ENCODE measurements at places on chromosomes 4 and X.
A peak's percentile ranks its signal among the peaks of the same experiment; 100 is the strongest.

GRCh38 chr4:186002853-186003252 is 66.1 kb upstream of the TLR3 start:
- H3K4me3 ChIP-seq, result no peak overlapping the region
- H3K4me1 ChIP-seq, result no peaks in the 10 kb centered on the region
- DNase-seq, result no peak
- H3K36me3 ChIP-seq, result no peaks in the 10 kb centered on the region
- no peaks in the 10 kb centered on the region for H3K27me3 ChIP-seq

- H3K36me3 ChIP-seq, result no peaks in the 10 kb centered on the region
- H3K27me3 ChIP-seq, result no peaks in the 10 kb centered on the region
- no peak overlapping the region for H3K27ac ChIP-seq
- H3K4me1 ChIP-seq, result no peaks in the 10 kb centered on the region
- H3K4me3 ChIP-seq, result no peak overlapping the region
These were observed 2.5 kb downstream of the HERC6 start for GRCh38 chr4:88381123-88381522.

DNA sequence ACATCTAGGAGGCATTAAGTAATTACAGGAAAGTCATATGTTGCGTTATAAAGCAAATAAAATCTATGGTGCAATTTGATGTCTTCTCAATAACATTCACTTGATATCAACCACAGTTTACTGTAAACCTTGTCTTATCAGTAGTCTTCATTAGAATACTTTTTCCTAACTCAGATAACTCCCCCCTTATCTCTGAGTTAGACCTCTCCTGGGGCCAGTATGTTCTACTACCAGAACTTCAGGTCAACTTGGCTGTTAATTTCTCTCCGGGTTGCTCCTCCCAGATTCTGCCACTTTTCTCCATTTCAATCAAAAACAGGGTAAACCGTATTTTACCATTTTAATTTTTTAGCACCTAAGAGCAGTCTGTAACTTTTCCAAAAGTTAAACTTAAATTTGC is 50.0 kb downstream of the KDR start:
- peak overlapping the region; percentile 51 for H3K27ac ChIP-seq
- H3K27me3 ChIP-seq, result no peaks in the 10 kb centered on the region
- DNase-seq, result no peak
- H3K4me1 ChIP-seq, result peaks cover 17% of the 10 kb centered on the region
- H3K36me3 ChIP-seq, result no peaks in the 10 kb centered on the region

GRCh38 chr4:173231916-173232315 is 63.3 kb downstream of the GALNT7 start:
- DNase-seq, result no peak
- H3K4me3 ChIP-seq, result no peak overlapping the region
- no peaks in the 10 kb centered on the region for H3K27me3 ChIP-seq
- H3K27ac ChIP-seq, result no peak overlapping the region

GRCh38 chr4:182175788-182176519 is 67.2 kb upstream of the TENM3 start:
- no peak overlapping the region for H3K27ac ChIP-seq
- DNase-seq, result no peak
- no peak overlapping the region for H3K4me3 ChIP-seq
- peaks cover 2% of the 10 kb centered on the region for H3K36me3 ChIP-seq
- no peaks in the 10 kb centered on the region for H3K27me3 ChIP-seq

DNA sequence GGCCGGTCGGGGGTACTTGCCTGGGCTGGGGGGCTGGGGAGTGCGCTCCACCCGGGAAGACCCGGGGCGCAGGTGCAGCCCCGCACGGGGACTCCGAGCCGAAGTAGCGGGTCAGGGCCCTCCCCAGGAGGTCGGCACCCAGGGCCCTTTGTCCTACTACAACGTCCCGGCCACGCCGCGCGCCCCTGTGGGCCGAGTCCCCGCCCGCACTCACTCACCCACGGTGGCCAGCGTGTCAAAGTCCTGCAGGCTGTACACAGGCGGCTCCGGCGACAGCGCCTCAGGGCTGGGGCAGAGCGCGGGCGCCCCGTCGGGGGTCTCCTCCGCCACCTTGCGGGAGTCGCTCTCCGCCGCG is 602 bp downstream of the PRKX start:
- no peaks in the 10 kb centered on the region for H3K36me3 ChIP-seq
- DNase-seq, result peak; percentile 2
- peaks cover 8% of the 10 kb centered on the region for H3K4me1 ChIP-seq
- H3K27me3 ChIP-seq, result no peaks in the 10 kb centered on the region
- H3K27ac ChIP-seq, result no peak overlapping the region
- H3K4me3 ChIP-seq, result peak overlapping the region; percentile 80

DNA sequence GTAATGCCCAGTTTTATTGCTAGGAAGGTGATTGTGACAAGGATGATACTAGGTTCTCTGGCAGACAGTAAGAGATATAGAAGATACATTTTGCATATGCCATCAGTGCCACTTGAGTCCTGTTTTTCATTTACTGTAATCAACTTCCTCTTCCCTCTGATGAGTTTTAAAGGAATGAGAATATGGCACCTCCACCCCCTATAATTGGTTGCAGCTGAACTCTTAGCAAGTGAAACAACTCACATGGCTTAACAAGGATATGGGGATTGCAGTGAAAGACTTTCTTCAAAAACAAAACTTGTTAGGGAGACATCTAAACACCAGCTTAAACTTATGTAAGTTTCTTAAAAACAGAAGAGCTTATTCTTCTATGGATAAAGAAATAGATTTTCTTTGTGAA is 90.0 kb downstream of the AREG start:
- no peak overlapping the region for H3K4me3 ChIP-seq
- H3K27me3 ChIP-seq, result no peaks in the 10 kb centered on the region
- H3K36me3 ChIP-seq, result no peaks in the 10 kb centered on the region
